Bronchial epithelial cell (primary cell): ENCODE measurements at places on chromosomes 7 and 10.

- DNase-seq = no peak
Measured at GRCh38 chr7:1505731-1506550, 1.8 kb upstream of the INTS1 start.

- peak; percentile 35 for DNase-seq
Measured at GRCh38 chr10:15712883-15713282, 6.8 kb downstream of the ITGA8 start.

DNA sequence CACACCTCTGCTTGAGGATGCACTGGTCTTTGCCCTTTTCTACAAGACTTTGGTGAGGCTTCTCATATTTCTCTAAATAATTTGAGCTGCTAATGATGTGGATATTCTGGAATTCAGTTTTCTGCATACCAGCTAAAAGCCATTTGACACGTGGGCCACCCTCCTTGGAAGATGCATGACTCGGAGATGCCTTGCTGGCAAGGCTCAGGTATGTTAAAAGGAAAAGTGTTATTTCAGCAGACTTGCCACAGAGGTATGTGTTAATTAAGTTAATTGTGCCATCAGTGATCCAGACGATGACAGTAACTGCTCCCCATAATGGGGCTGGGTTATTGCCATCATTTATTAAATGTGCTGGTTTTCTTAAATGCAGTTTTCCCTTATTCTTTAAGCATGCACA is 8.8 kb upstream of the GFRA1 start:
- DNase-seq = no peak

DNA sequence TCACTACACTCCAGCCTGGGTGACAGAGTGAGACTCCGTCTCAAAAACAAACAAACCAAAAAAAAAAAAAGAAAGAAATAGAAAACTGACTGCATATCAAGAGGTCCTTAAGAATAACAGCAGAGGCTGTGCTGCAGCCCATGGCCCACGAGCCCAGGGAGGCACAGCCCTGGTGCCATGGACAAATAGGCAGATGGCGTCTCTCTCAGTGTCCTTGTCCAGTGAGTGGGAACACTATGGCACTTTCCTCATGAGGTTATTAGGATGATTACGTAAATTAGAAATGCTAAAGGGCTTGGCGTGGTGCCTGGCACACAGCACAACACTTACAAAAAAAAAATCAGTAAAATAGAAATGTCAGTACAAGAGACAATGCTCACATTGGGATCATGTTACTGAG is 33.4 kb upstream of the PFKP start:
- no peak for DNase-seq

GRCh38 chr10:106714734-106715555 is 449.6 kb downstream of the SORCS1 start:
- no peak for DNase-seq

DNA sequence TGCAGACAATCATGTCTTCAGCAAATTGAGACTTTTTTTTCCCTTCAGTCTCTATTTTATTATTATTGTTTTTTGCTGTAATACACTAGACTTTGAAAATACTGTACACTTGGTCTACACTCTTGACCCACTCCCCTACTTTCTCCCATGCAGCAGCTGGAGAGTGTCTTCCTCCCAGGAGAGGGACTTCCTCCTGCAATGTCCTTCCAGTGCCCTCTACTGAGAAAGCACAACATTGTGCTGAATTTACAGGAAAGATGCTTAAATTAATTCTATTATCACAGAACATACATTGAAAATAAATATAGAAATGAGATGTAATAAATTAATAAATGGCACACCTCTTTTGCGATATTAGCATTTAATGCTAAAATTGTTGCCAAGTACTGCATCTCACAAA is 411.3 kb downstream of the CCSER2 start:
- no peak for DNase-seq

GRCh38 chr7:85290269-85290668 is 103.4 kb upstream of the SEMA3D start:
- DNase-seq = no peak

DNA sequence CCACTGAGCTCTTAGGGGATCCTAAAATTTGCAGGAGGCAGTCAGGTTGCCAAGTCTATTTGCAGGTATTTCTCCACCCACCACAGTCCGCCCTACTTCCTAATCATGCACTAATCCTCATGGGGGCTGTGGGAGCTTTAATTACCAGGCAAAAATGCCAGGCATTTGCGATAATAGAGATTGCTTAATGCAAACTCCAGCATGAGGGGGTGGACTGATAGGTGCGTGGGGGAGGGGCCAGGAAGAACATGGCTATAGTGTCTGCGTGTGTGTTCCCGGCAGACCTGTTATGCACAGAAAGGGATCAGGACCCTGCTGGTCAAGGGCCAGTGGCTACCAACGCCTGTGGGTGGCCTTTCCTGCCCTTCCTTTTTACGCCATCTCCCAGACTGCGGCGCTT is 15.6 kb upstream of the AQP1 start:
- DNase-seq = no peak

DNA sequence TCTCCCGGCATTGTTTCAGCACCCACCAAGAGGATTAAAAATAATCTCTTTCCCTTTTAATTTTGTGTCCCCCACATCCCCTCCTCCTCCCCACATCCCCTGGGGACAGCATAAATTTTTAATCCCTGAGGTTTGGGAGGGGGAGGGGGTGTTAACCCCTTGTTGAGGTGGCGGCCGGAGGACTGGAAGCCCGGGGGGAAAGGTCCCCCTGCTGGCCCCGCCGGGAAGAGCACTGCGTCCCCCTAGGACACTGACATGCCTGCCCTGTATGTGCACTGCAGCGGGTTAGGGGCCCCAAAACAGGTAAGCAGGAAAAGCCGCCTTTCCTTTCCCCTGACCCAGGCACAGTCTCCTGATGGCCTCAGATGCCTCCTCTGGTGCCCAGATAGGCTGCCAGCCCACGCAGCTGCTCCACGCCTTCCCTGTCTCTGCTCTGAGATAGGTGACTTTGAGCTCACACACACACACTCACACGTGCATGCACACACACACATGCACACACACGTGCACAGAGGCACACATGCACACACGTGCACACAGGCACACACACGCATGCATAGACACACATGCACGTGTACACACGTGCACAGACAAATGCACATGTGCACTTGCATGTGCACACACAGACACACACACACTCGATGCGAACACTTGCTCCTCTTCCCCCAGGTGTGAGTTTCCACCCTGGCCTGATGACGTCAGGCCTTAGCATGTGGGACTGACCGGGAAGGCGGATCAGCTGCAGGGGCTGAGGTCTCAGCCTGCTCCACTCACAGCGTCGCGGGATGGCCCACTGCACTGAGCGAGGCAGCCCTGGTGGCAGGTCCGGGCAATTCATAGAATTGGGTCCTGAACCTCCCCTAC is 12.3 kb downstream of the CNPY1 start:
- no peak for DNase-seq

GRCh38 chr10:103668351-103669242 is 175.1 kb downstream of the NEURL1 start:
- no peak for DNase-seq

DNA sequence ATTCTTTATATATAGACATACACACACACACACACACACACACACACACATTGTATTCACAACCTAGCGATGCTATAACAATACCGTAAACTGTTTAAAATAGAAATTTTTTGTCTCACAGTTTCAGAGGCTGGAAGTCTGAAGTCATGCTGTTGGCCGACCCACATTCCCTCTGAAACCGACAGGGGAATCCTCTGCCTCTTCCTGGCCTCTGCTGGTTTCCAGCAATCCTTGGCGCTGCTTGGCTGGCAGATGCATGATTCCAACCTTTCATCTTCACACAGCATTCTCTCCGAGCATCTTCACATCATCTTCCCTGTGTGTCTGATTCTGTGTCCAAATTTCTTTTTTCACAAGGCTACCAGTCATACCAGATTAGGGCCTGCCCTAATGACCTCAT is 94.8 kb downstream of the CCDC71L start:
- DNase-seq = no peak

DNA sequence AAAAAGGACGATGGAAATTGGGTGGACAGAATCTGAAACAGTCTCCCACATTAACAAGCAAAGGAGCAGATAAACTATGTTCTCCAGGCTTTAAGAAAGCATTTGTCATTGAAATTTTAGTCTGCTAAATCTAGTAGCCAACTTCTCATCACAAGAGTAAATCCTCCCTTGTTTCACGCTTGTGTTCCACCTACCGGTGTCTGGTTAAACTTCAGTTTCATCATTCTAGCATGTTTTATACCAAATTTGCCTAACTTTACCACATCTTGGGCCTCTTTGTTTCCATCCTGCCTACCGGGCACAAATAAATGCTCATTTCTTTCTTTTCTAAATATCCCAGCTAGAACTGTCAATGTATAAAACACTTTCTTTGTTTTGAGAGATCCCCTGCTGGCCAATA is 5.8 kb downstream of the LIPA start:
- DNase-seq = no peak

GRCh38 chr7:107632492-107632865 is 28.1 kb upstream of the SLC26A4 start:
- DNase-seq = no peak

DNA sequence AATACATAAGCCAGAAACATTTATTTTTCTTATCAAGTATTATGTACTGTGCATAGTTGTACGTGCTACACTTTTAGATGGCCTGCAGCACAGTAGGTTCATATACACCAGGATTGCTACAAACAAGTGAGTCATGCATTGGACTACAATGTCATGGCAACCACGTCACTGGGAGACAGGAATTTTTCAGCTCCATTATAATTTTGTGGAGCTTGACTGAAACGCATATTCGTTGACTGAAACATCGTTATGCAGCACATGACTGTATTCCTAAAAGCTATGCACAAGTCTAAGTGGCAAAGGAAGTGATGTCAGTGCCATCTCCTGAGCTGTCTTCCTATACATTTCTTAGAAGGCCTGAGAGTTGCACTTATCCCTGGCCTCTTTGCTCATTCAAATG is 871.8 kb downstream of the IPMK start:
- DNase-seq = peak; percentile 2

GRCh38 chr10:73857446-73857845 is 16.9 kb downstream of the CAMK2G start:
- no peak for DNase-seq

DNA sequence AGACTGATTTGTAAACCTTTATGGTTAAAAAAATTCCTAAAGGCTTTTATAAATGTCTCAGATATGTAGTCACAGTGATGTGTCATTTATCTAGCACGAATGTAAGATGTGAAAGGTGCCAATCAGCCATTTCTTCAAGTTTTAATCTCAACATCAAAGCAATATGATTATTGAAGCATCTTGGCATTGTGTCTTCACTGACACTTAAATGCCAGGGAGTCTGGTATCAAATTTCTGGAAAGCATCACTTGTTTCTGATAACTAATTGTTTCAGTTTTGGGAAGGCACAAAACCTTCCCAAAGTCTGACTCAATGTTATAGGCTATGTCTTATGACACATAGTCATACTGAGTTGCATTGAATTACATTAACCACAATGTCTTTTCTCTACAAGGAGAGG is 492.0 kb upstream of the CNTNAP2 start:
- no peak for DNase-seq

GRCh38 chr10:98414578-98414931 is 427 bp downstream of the PYROXD2 start:
- no peak for DNase-seq
